HEK293T (cell line): ENCODE measurements at places on chromosomes 7 and 10.

- no peak for DNase-seq
These were observed 2.4 kb downstream of the H2AZ2 start for GRCh38 chr7:44845451-44845850.

GRCh38 chr7:128738570-128739047, 550 bp upstream of the CALU start:
- no peak for DNase-seq

GRCh38 chr10:78584681-78585080, 484.1 kb upstream of the ZMIZ1 start:
- DNase-seq, result no peak

DNA sequence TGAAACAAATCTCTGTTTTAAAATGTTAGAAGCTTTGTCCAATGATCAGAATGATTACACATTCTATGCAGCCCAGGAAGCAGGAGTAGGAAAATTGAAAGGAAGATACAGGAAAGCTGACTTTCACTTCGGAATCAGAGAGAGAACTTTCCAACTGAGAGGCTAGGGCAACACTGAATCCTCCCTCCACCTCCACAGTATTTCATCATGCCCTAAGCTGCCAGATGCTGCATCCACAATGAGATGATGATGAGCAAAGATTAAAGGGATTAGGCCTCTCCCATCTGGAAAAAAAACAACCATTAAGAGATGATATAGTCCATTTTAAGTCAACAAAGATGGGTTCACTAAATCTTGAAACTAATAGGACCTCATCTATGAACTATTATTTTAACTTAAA, 215.6 kb downstream of the GPR37 start:
- DNase-seq, result no peak

DNA sequence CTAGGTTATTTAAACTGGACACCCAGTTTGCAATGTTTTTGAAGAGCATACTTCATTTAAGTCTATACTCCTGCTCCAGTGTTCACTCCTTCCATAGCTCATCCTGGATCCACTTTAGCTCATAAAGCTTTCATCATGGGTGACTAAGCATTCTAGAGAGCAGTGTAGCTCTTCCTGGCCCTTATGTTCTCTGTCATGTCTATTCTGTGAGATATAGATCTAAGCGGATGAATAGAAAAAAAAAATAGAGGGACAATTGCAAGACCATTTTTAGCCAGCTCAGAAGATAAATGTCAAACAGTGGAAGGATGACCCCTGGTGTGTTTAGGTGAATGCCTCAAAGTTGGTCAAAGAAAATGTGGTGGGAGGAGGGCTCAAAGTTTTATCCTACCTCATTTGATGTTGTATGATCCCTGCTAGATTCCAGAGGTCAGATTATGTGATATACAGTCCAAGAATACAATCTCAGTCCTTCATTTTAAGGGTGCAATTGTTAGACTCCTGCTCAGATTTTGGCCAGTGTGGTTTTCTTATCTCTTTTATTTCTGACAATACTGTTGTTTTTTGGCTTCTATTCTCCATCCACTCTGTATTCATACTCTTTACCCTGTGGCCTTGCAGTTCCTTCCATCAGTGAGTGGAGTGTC, 7.5 kb upstream of the HECW1 start:
- no peak for DNase-seq

DNA sequence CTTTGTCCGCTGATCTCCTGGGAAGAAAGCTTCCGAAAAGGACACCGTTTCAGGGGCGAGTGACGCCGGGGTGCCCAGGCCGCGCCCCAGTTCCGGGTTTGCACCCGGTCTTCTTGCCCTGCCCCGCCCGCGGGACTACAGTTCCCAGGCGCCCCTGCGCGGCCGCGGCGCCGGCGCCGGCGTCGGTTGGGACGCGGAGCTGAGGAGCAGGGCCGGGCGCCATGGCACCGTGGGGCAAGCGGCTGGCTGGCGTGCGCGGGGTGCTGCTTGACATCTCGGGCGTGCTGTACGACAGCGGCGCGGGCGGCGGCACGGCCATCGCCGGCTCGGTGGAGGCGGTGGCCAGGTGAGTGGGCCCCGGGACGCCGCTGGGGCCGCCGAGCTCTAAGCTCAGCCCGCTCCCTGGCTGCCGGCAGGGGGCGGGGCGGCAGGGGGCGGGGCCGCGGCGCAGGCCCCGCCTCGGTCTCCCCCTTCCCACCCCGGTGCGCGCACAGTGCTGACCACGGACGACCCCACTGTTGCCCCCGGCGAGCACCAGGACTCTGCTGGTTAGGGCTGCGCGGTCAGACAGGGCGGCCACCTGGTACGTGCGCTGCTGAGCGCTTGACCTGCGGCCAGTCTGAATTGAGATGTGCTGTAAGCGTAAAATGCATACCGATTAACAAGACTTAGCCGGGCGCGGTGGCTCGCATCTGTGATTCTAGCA, at the start of gene LHPP:
Gene LHPP, plus strand, starts transcription at position 182 of the 706 bp plus-strand sequence. Its CDS starts 40 bp downstream, at position 222.
- peak; percentile 89 for DNase-seq
